ENCODE measurements at places on chromosomes 2 and 18. TPM values are rescaled to one million over a fixed set of nuclear protein-coding genes. Genes with fewer than 3 reads are reported as not detected.

The NCL gene
- 520 TPM for polyA plus RNA-seq

The PASK gene
- 20.2 TPM for polyA plus RNA-seq

GRCh38 chr2:241188361-241189092 lies at the start of gene ANO7:
ANO7 (plus strand) TSS chr2:241188677; CDS start chr2:241190064, 1,387 bp downstream.
- H3K27me3 ChIP-seq, result no peaks in the 10 kb centered on the region
- DNase-seq, result no peak
- H3K4me1 ChIP-seq, result no peaks in the 10 kb centered on the region
- no peaks in the 10 kb centered on the region for H3K36me3 ChIP-seq
- no peak within 1 kb of the TSS for H3K27ac ChIP-seq
- H3K4me3 ChIP-seq, result no peak within 1 kb of the TSS

DNA sequence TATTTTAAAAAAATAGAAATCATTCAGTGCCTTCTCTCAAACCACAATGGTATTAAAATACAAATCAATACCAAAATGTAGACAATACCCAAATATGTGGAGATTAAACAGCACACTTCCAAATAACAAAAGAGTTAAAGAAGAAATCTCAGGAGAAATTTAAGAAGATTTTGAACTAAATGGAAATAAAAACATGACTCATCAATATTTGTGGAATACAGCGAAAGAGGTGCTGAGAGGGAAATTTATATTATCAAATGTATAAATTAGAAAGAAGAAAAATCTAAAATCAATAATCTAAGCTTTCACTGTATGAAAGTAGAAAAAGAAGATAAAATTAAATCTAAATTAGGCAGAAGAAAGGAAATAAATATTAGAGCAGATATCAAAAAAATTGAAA lies 233.1 kb downstream of the RPIA start:
- no peaks in the 10 kb centered on the region for H3K36me3 ChIP-seq
- no peak overlapping the region for H3K4me3 ChIP-seq
- H3K4me1 ChIP-seq, result peaks cover 3% of the 10 kb centered on the region
- H3K27me3 ChIP-seq, result no peaks in the 10 kb centered on the region
- DNase-seq, result no peak

DNA sequence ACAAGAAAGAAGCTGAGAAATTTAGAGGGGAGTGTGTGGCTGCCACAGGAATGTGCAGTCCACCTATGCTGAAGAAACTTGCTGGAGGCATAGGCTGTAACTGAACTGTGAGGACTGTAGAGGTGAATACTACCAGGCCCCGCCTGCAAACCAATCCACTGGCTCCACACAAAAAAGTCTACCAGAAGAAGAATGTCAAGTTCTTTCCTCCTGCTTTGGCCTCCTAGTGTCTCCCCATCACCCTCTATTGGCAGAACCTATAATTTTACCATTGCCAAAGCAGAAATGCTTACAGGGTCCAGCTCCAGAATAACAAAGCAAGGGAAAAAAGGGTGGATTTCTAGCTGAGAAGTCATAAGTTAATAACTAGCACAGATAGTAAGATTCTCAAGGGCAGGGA lies 5.9 kb upstream of the ATP5MC3 start:
- H3K27me3 ChIP-seq, result no peaks in the 10 kb centered on the region
- H3K4me3 ChIP-seq, result no peak overlapping the region
- DNase-seq, result peak; percentile 43
- H3K4me1 ChIP-seq, result no peaks in the 10 kb centered on the region

DNA sequence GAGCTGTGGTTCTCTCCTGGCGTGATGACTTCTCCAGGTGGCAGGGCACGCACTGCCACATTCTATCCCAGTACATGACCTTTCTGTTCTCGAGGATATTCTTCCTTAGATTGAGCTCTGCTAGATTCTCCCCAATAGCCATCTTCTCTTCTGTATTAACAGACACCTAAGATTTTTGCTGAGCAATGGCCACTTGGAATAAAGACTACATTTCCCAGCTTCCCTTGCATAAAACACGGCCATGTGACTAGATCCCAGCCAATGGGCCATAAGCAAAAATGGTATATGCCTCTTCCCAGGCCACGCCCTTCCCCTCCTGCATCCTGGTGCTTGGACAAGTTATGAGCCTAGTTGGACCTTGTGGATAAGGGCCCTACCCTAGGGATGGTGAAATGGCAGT lies 82.1 kb downstream of the EIF2AK3 start:
- peaks cover 8% of the 10 kb centered on the region for H3K27me3 ChIP-seq
- H3K36me3 ChIP-seq, result no peaks in the 10 kb centered on the region
- no peak overlapping the region for H3K27ac ChIP-seq
- DNase-seq, result peak; percentile 76
- peaks cover 6% of the 10 kb centered on the region for H3K4me1 ChIP-seq
- no peak overlapping the region for H3K4me3 ChIP-seq

- H3K4me1 ChIP-seq, result no peaks in the 10 kb centered on the region
- H3K27me3 ChIP-seq, result no peaks in the 10 kb centered on the region
Measured at GRCh38 chr2:39059366-39059952, 61.4 kb downstream of the SOS1 start.

Measured in K562 (cell line).